ENCODE measurements at places on chromosomes 3 and 15.
A peak's percentile ranks its signal among the peaks of the same experiment; 100 is the strongest.

GRCh38 chr3:134864636-134865035 is 69.6 kb downstream of the EPHB1 start:
- DNase-seq, result no peak

DNA sequence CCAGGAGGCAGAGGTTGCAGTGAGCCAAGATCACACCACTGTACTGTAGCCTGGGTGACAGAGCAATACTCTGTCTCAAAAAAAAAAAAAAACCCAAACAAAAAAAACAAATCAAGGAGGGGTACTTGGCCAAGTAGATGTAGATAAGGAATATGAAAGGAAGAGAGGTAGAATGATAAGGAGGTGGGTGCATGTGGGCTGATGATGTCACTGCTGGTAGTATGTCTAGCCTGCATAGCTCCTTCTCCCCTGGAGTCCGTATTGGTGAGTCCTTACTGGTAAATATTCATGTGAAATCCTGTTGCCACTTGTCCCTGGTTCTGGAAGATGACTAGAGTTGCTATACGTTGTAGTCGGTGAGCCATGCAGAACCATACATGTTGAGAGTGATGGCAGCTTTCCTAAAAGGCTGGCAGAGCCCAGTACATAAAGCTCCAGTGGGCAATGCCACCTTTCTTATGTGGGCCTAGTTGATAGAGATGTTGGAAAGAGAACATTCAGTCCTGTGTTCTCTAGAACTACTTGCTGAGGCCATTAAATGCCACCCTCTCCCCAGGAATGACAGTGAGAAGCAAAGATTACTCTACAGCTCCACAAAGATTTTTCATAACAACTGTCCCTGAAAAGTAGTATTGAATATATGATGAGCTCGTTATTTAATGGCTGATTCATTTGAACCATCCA is 11.0 kb downstream of the KAT2B start:
- DNase-seq, result no peak

- DNase-seq, result no peak
Measured at GRCh38 chr3:58829321-58830000, 162.9 kb upstream of the FAM3D start.

GRCh38 chr3:186902154-186902553 is 28.2 kb upstream of the ST6GAL1 start:
- no peak for DNase-seq

DNA sequence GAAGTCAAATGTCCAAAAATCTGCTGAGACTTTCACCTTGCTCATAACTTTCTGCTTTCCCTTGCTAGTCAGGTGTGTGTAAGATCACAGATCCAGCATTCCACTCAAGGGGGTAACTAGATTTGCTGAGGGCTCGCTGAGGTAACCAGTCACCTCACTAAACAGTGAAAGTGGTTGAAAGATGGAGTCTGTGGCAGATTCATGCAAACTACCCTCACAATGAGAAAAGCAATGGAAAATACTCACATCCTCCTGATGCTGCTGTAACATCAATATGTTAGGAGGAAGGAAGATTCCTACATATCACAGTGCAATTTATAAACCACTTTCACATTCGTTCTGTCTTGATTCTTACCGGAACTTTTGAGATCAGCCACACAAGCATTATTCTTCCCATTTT is 174.3 kb upstream of the BCL6 start:
- DNase-seq, result no peak

DNA sequence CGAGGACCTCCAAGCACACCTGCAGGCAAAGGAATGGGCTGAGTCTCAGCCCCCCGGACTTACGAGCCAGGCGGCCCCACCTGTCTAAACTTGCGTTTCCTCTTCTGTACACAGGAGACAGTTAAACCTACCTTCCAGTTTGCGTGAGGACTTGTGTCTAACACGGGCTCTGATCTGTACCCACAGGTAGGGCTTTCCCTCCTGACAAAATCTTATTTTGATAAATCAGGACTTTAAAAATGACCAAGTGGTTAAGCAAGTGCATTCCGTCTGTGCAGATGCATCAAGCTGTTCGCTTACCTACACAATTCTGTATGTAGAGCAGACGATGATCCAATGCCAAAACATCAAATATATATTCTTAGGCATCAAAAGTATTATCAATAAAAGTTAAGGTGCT is 238.0 kb downstream of the XXYLT1 start:
- no peak for DNase-seq

DNA sequence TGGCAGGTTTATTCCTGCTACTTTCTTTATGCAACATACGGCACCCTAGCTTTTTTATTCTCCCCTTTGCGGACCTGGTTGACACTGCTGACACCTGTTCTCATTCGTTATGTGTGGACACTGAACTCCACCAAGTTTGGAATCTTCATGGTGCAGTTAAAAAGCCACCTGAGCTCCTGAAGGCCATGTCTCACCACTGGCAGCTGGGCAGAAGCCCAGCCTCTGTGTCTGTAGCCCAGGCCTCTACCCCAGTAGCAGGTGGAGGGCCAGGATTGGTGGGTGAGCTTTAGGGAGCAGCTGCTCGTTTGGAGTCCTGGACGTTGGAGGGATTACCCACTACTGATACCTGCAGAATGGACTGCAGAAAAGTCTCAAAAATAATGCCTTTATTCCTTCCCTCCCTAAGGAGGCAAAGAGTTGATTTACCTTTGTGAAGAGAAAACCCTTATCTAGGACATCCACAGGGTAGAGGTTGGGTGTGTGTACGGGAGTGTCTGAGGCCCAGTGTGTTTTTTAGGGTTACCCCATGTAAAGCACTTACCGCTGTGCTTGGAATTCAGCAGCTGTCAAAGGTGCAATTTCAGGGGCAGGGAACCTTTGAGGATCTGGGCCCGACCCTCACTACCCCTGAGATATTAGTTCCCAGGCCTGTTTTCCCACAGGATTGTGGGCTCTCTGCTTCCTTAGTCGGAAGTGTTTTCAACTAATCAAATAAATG is 637 bp upstream of the CCNDBP1 start:
- no peak for DNase-seq

DNA sequence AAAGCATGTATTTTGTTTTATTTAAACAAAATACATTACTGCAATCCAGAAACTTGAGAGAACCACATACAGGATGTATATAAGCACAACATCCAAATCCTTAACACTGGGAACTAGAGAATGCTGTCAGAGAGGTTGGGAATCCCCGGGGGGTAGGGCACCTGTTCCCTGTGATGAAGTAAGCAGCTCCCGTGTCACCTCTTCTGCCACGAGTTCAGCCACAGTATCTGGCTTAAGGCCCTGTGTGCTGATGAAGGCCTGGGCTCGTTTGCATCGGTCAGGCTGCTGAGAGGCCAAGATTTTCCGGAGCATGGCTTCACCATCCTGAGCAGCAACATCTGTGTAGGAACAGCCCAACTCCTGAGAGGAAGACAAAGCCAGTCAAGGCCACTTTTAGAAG is 36.4 kb downstream of the EIF3J start:
- DNase-seq, result no peak

GRCh38 chr3:51715977-51716294 is 9.1 kb downstream of the GRM2 start:
- DNase-seq, result no peak

GRCh38 chr3:120145542-120146285 is 51.5 kb upstream of the GSK3B start:
- no peak for DNase-seq

DNA sequence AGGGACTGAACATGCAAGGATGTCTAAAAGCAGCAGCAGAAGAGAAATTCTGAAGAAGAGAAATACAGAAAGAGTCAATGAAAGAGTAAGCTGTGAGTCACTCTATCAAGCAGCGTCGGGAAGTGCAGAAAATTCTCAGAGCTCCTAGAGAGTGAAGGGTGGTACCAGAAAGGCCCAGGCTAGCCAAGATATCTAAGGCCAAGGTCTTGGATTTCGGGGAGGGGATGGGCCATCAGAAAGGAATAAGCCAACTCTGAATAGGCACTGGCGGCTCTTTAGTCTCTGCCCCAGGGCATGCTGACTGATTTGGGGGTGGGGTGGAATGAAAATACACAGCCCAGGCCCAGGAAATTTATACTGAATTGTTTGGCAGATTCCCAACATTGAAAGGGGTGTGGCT is 70.8 kb downstream of the GPR156 start:
- no peak for DNase-seq

GRCh38 chr15:40932649-40933516 is 3.7 kb downstream of the DLL4 start:
- peak; percentile 81 for DNase-seq

DNA sequence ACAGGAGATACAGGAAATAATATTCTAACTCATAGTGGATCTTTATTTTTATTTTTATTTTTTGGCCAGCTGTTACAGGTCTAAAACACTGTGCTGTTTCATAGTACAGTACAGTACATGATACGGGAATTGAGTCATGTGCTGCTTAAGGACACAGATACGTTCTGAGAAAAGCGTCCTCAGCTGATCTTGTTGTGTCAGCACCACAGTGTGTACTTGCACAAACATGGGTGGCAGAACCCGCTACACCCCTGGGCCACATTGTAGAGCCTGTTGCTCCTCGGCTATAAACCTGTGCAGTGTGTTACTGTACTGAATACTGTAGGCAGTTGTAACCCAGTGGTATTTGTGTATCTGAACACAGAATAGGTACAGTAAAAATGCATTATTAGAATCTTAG is 183.4 kb downstream of the OR4M2 start:
- no peak for DNase-seq

- no peak for DNase-seq
Measured at GRCh38 chr3:113006359-113007056, 15.7 kb downstream of the GTPBP8 start.

- DNase-seq, result no peak
Measured at GRCh38 chr3:116020495-116020894, 397.2 kb downstream of the GAP43 start.

- no peak for DNase-seq
Measured at GRCh38 chr3:128942161-128942952, 51.5 kb downstream of the CFAP92 start.

DNA sequence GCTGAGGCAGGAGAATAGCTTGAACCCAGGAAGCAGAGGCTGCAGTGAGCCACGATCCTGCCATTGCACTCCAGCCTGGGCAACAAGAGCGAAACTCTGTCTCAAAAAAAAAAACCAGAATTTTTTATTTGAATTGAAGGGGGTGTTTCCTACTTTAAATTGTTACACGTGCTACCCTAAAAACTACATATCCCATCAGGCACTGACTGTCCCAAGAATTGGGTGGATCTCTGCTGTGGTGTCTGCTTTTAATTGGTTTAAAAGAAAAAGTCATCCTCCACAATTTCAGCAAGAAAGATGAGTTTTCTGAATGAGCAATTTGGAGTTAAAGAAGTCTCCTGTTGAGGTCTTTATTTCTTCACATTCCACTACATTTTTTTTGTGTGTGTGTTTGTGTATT is 2.1 kb downstream of the PDIA3 start:
- no peak for DNase-seq

DNA sequence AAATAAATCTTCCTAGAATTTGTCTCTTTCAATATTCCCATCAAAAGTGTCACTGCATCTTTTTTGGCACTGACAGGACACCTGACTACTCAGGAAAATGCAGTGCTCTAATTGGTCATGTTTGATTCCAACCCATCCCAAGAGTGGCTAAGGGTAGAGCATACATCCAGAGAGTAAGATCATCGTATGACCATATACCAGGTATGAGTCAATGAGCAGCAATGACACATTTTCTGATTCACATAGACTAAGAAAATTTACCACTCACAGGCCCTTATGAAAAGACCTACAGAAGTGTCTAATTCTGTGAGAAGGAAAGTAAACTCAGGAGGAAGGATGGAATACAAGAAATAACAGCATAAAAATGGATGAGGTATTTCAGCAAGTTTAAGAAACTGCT is 434.2 kb downstream of the ZIC1 start:
- no peak for DNase-seq

DNA sequence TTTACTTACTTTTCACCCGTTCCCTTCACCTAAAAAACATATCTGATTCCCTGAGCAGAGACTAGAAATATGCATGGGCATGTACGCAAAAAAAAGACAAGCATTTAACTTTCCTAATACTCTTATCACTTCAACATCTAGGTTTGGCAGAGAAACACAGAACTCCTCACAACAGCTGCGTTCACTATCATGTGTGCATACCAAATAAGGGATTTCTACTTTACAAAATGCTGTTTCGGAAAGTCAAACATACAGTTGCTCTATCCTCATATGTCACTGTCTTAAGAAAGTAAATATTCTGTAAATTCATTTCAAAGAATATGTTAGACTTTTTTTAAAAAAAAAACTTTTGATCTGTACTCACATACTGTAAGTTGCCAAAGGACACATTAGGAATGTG is 65.1 kb upstream of the CBLB start:
- no peak for DNase-seq

DNA sequence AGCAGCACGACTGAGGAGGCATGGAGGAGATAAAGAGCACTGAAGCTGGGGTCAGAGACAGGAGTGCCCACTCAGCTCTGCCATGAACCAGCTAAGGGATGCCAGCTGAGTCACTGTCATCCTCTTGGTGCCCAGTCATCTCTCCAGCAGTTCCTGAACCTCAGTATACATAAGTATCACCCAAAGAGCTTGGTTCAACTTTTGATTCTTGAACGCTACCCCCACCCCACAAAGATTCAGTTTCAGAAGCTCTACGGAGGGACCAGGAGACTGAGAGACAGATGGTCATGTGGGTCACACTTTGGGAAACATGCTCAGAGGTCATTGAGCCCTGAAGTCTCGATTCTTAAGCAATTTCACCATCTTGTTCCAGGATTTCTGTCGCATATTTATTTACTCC is 108.4 kb downstream of the ALDH1A2 start:
- no peak for DNase-seq

DNA sequence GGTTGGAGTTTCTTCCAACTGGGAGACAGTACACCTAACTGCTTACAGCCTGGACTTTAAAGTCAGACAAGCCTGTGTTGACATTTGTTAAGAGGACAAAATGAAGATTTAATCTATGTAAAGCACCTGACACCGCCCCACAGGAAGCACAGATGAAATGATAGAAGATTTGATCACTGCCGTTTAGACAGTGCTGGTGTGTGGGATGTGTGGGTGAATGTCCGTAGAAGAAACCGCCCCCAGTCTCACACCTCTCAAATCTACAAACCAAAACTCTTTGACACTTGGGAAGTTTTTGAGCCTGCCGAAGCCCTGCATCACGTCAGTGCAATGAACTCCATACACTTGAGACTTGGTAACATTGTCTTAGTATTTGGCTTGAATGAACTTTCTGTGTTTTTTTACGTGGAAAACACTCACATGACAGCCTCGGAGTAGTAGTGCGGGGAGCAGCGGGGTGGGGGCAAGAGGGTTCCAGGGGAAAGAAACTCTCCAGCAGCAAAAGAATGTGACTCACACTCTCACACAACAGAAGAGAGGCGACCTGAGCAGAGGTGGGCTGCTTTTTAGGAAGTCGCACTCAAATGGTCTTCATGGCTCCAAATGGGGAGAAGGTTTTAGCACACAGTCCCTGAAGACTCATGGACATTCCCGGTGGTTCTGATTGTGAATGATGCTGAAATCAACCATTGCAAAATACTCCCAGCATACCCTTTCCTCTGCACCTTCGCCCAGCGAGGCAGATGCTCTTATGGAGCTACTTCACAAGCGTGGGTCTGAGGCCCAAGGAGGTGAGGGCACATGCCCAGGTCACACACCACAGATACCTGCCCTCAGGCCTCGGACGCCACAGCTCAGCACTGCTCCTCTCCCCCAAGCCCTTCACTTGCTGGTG is 79.2 kb downstream of the SRGAP3 start:
- DNase-seq, result no peak

- DNase-seq, result no peak
Measured at GRCh38 chr3:113163152-113163551, 48.2 kb upstream of the BOC start.
